T1000 (cell line): ENCODE measurements at places on chromosomes 1 and 21.

- DNase-seq, result no peak
Observed at GRCh38 chr1:29963946-29964345, 727.6 kb downstream of the PTPRU start.

- no peak for DNase-seq
Observed at GRCh38 chr1:217943361-217943760, 312.2 kb downstream of the SPATA17 start.

GRCh38 chr1:1206376-1206965, at the start of gene TNFRSF18:
Gene TNFRSF18 (minus strand): TSS chr1:1206592. CDS start chr1:1206571, 21 bp downstream.
- no peak for DNase-seq

- DNase-seq, result no peak
Observed at GRCh38 chr1:206575165-206575893, 36.9 kb downstream of the EIF2D start.

DNA sequence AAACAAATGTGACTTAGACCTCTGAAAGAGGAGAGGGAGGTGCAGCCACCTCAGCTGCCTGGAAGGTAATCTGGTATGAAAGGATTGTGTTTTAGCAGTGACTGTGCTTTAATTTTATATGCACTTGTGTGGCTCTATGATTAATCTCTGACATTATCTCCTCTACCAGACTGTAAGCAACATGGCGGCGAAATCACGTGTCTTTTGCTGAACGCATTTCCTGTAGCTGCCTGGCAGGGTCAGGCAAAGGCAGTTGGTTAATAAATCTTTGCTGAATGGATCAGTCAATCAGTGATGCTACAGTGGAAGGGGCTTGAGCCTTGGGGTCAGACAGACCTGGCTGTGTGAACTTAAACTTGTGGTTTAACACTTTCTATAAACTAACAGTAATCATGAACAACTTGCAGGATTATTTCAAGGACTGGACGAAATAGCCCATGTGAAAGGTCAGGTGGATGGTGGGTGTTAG, 96.9 kb downstream of the ADSS2 start:
- DNase-seq, result no peak

- no peak for DNase-seq
Observed at GRCh38 chr1:214187121-214187900, 93.6 kb upstream of the SMYD2 start.

- no peak for DNase-seq
Observed at GRCh38 chr1:46333300-46334029, 7.1 kb upstream of the NSUN4 start.

- DNase-seq, result no peak
Observed at GRCh38 chr1:213094446-213094845, 43.4 kb downstream of the RPS6KC1 start.

DNA sequence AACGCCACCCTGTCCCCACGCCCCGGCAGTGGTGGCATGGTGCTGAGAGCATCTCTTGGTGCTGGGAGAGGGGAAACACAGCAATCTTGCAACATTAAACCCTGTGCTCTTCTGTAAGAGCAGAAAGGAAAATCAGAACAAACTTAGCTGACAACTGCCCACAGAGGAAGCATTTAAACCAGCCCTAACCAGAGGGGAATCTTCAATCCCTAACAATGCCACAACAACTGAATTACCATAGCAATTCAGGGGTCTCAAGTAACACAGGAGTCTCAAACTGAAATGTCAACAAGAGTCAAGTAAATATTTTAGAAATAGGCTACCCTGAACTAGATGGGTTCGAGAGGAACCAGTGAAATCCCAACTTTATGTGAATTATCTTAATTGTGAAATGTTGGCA, 1983.6 kb downstream of the NCAM2 start:
- no peak for DNase-seq

DNA sequence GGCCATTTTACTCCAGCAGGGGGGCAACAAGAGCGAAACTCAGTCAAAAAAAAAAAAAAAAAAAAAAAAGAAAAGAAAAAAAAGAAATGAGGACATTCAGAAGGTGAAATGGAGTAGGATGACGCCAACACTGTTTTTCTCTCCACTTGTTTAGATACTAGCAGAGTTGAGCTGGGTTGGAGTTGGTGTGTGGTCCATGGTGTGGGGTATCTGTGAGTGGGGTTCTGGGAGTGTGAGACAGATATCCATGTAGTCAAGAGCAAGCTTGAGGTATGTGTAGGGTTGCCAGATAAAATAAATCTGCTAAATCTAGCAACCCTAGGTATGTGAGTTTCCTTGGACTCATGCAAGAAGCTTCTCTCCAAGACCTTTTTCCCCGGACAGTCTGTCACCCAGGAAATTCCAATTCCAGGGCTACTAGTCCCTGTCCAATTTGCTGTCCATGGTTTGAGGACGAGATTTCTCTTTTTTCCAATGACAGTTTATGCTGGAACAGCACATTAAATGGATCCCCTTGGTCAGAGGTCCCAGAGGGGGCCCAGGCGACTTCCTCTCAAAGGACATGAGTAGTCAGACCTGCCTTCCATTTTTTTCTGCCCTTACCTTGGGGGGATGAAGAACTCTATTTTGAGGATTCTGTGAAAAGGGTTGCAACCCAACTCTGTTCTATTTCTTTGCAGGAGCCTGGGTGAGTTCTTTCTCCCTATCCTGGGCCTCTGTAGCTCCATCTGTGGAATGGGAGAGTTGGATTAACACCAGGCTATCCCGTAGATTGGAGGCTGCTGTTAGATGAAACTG, 2.1 kb upstream of the FOXD2 start:
- no peak for DNase-seq

DNA sequence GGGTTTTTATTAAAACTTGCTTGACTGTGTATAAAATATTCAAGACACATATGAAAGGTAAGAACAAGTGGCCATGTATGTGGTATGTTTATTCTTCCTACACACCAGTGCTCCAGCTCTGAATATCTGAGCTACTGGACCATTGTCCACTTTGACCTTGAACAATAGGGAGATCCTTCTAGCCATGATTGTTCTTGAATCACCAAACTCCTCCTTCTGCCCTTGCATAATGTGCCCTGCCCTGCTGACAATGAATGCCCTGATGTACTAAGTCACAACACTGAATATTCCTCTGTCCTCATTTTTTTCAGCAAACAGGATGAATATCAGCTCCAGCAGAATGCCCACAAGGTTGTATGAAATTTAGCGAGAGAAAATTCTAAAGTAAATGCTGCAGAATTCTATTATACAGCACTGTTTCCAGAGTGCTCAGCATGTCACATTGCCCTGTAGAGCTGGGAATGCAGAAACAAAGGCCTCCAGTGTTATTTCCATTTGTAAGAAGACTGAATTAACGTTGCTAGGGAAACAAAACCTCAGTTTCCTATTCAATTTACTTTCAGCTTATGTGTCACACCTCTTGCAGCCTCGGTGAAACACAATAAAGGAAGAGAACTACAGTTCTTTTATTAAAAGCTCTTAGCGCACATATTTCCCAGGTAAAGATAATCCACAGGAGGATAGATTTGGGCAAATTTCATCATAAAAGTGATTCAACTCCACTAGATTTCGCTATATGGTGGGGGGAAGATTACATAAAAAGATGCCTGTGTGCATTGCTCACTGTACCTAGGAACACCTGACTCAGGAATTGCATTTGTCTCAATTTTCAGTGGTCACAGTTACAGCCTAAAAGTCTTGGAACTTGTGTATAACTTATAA, 187.4 kb upstream of the ATP1B1 start:
- no peak for DNase-seq

GRCh38 chr1:11054666-11055065, 5.2 kb downstream of the SRM start:
- DNase-seq, result no peak

- no peak for DNase-seq
Observed at GRCh38 chr1:178237121-178237520, 143.2 kb downstream of the RASAL2 start.

- DNase-seq, result no peak
Observed at GRCh38 chr1:70277875-70278274, 56.7 kb downstream of the SRSF11 start.

DNA sequence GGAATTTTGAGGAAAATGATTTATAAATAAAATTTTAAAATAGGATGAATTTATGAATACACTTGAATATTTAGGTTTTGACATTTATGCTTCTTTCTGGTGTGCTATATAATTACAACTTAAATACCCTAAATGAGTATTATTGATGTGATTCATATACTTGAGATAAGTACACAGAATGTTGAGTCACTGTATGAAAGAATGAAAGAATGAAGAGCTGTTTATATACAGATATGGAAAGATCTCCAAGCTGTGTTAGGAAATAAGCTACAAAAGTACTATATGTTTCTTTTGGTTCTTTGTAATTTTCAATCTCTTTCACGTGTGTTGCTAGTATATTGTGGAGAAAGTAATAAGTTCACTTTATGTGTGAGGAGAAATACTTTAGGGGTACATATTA, 147.2 kb downstream of the RASAL2 start:
- no peak for DNase-seq

GRCh38 chr21:32951041-32951440, 74.7 kb upstream of the OLIG2 start:
- DNase-seq, result no peak

DNA sequence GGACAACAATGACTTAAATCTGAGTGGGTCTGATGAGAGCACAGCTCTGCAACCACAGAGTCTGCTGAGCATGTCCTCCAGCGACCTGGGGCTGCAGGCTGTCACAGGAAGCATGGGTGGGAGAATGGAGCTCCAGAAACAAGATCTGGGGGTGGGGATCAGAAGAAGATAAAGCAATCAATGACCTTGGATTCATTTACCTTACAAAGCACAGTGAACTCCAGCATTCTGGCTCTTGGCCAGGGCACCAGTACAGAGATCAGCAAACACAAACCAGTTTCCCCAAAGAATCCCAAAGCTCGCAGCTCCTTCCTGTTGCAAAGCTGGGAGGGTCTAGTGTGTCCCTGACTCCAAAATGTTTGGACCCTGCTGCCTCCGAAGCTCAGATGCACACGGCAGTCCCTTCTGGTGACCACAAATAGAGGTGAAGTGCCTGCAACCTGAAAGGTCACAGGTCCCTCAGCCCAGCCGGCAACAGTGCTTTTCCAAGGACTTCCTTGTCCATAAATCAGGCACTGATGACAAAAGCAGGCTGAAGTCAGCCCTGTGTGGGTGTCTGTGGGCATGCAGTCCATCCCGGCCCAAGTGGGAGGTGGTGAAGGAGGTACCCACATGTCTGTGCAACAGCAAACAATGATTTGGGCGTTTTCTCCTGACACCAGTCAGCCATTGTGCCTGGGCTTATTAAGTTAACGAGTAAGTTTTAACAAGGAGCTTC, 76.1 kb downstream of the SH3BGR start:
- DNase-seq, result no peak

DNA sequence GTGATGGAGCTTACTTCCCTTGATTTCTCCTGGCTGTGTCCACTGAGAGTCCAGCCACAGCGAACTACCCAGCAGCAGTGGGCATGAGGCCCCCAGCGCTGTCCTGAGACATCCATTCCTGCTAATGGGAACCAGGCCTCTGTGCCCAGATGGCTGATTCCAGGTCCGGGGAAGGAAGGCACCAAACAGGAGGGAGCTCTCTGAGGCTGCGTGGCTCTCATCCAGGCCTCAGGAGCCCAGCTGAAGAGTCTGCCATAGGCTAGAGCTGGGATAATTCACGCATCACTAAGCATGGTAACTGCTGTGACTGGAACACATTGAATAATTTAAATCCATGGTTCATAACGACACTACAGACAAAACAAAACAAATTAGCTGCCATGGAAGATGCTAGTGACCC, 24.7 kb upstream of the LRRC47 start:
- DNase-seq, result no peak

GRCh38 chr21:25422610-25423608, 184.4 kb downstream of the MRPL39 start:
- DNase-seq, result no peak

GRCh38 chr1:70331962-70332361, 22.6 kb downstream of the ANKRD13C start:
- no peak for DNase-seq

- DNase-seq, result no peak
Observed at GRCh38 chr1:168099337-168099801, 37.4 kb downstream of the GPR161 start.

DNA sequence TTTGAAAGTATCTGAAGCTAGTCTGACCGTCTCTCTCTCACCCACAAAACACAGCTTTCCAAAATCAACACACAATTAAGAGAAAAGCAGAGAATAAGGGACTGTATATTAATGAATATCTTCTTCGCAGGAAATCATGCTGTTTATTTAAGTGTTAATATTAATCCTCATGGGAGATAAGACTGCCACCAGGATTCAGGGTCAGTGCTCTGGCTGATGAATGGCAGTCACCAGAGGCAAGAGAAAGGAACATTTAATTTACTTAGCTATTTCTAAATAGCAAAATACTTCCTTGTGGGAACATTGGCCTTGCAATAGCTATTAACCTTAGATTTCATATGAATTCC, 2.2 kb downstream of the SCYL3 start:
- DNase-seq, result no peak

DNA sequence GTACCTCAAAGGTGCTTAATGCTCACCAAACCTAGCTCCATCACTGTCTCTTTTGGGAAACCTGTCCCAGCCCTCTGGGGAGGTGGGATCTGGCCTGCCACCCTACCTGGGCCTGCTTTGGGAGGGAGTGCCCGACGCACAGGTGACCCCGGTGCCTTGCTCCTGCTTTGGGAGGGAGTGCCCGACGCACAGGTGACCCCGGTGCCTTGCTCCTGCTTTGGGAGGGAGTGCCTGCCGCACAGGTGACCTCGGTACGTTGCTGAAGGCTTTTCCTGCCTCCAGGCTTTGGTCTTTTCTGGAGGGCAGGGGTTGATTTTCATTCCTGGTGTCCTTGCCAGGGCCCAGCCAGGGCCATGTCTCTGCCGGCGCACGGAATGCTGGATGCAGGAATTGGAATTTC, 25.2 kb upstream of the C1orf174 start:
- no peak for DNase-seq

GRCh38 chr21:43644609-43645008, 14.7 kb downstream of the HSF2BP start:
- DNase-seq, result no peak

DNA sequence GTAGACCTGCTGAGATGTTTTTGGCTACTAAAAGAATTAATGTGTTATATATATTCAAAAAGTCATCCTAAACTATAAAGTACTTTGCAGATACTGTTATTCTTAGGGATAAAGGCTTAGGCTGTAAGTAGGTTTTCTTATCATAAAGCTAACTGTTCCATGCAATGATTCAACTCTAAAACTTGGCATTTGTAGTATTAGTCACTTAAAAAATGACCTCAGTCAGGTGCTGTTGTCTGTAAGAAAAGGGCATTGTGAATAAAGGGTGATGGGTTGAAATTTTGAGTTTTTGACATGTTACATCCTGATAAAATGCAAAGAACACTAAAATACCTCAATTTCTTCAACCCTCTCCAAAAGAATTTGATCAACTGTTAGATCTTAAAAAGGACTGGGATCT, 32.9 kb downstream of the ADCY10 start:
- no peak for DNase-seq

- DNase-seq, result no peak
Observed at GRCh38 chr1:26799479-26800142, 11.9 kb downstream of the PIGV start.

GRCh38 chr1:82464362-82465001, 663.7 kb downstream of the ADGRL2 start:
- no peak for DNase-seq

- DNase-seq, result no peak
Observed at GRCh38 chr1:11800756-11801433, 4.9 kb downstream of the MTHFR start.
